ENCODE measurements at places on chromosomes 1 and 21. TPM values are rescaled to one million over a fixed set of nuclear protein-coding genes. Genes with fewer than 3 reads are reported as not detected.

- no peak for DNase-seq
Measured at GRCh38 chr1:156251527-156251926, 3.7 kb upstream of the PAQR6 start.

DNA sequence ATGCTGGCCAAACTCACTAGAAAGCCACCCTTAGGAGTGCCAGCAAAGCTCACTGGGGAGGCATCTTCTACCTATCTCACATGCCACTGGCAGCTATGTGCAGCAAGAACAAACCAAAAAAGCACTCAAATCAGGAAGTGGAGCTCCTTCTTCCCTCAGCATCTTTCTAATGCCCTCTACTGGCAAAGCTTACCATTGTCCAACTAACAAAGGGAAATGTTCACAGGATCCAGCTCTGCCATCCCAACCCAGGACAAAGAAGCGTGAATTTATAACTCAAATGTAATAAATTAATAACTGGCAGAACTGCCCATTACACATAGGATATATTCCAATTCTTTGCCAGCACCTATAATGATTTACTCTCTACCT is 38.9 kb downstream of the LEPR start:
- peak; percentile 71 for DNase-seq

GRCh38 chr1:39754906-39755504 is 16.1 kb downstream of the OXCT2 start:
- DNase-seq = no peak

DNA sequence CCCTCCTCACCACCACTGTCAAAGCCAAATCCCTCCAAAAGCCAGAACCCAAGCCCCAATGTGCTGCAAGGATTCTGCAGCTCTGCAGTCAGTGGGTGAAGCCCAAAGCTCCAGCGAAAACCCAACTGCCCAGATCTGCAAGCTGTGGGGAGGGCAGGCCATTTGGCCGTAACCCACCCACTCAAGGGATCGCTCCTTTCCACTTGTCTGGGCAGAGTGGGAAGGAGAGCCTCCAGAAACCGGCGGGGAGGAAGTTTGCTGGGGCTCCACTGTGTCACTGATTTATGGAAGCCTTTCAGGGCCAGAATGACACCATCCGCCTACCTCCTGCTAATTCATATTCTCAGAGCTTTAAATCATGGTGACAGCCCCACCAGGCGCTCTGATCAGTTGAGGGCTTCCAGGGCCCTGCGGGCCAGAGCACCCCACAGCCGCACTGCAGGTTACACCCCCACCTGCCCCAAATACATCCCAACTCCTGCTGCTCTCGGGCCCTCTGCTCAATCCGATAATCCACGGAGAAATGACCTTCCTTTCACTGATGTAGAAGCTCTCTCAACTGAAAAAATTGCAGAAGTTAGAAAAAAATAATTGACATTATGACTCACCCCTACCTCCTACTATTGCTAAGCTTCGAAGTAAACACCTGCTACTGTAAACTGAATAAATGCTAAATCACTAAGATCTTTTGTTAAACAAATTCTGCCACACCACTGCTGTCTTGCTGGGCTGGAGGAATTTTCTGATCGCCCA is 40.6 kb upstream of the RAB4A start:
- no peak for DNase-seq

DNA sequence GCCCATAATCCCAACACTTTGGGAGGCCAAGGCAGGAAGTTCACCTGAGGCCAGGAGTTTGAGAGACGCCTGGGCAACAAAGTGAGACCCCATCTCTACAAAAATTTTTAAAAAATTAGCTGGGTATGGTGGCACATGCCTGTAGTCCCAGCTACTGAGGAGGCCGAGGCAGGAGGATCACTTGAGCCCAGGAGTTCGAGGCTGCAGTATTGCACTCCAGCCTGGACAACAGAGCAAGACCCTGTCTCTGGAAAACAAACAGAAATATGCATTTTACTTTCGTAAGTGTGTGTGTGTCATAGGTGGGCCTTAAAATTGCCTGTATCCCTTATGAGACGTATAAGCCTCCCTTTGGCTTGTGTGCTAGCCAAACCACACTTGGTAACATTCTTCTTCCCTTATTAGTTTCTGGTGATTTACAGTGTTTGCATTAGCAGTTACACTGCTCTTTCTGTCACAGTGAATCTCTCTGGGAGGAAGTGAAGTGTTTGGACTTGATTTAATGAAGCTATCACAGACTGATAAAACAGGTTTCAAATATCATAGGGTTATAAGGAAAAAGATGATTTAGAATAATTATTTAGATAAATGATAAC is 48.9 kb upstream of the KIF26B start:
- no peak for DNase-seq

Gene MSH4
- 0.33 TPM for total RNA-seq

Gene CDA
- total RNA-seq = not detected

- DNase-seq = peak; percentile 69
Measured at GRCh38 chr1:19124273-19124672, 85.8 kb downstream of the UBR4 start.

Gene SPRR2G
- not detected for total RNA-seq

Gene EPHA2
- total RNA-seq = not detected

GRCh38 chr1:207867136-207868109 is 43.5 kb downstream of the CD34 start:
- DNase-seq = peak; percentile 84

Gene TRPM2
- 9.8 TPM for total RNA-seq

GRCh38 chr1:42841010-42841409 is 5.4 kb upstream of the ZNF691 start:
- no peak for DNase-seq

DNA sequence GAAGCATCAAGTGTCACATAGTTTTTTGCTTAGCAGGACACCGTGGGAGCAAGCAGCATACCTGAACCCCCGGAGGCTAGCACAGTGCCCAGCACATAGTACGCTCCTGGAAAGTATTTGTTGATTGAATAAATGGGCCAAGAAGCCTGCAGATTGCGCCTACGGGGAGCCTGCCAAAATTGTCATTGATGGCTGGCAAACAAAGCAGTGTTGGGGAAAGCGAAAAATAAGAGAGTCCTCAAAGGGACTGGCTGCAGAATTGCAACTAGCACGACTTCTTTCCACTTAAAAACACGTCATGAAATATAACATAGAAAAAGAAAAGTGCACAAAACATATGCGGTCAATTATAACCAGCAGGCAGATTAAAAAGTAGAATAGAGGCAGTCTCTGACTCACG is 125.2 kb upstream of the GALNT2 start:
- DNase-seq = no peak

DNA sequence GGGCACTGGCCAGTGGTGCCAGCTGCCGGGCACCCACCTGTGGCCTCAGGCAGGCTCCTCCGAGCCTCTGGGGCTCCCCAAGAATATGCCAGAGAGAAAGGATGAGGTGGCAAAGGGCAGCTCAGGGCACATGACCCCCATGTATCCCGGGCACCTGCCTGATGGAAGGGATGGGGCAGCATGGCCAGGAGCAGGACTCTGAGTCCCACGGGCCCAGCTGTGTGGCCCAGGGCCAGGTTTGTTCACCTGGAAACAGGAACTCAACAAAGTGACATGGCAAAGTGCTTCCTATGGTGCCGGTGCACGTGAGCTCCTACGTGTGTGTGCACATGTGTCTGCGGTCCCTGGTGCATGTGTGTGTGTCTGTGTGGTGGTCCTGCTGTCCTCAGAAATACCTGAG is 9.5 kb upstream of the GPR153 start:
- DNase-seq = no peak

- DNase-seq = peak; percentile 70
Measured at GRCh38 chr1:27391511-27392095, 819 bp upstream of the GPR3 start.
